Daoy (cell line): ENCODE measurements at places on chromosomes 11 and 22.

DNA sequence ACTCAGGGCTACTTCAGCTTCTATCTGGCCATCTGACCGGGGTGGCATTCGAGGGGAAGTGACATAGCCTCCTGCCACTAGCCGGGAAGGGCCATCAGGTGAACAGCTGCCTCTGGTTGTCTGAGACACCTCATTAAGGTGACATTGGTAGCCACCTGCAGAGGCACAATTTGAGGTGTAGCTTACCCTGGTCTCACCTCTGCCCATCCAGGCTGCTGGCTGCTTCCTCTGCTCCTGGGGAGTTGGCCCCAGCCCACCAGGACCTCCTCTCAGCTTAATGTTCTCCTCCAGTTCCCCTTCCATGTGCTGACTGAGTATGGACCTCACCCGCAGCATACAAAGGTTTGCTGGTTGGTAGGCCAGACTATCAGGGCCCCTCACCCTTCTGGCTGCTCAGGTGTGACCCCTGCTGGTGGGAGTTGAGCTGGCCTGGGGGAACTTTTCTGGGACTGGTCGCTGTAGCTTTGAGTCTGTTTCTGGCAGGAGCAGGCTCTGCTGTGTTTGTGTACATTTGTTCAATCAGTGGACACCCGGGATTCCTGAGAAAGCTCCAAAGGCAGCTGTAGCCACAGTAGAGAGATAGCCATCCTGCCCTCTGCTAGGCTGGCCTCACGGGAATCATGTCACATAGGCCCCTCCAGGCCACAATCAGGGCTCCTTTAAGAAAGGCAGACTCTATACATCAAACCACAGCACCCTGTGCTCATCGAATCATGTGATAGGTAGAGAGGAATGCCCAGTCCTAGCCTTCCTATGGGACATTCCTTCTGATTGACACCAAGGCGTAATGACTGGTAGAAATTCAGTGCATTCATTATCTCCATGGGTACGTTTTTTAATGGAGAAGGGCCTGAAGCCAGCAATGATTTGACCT, 295.1 kb upstream of the PLET1 start:
- DNase-seq: peak; percentile 44

GRCh38 chr11:102733232-102733875, 8.6 kb upstream of the MMP8 start:
- peak; percentile 73 for DNase-seq

- no peak for DNase-seq
Measured at GRCh38 chr22:36191106-36191836, 10.3 kb downstream of the APOL4 start.

GRCh38 chr11:73465023-73465675, 89.0 kb downstream of the RELT start:
- no peak for DNase-seq

GRCh38 chr22:22546490-22546889, 12.6 kb downstream of the PRAME start:
- no peak for DNase-seq

- DNase-seq: no peak
Measured at GRCh38 chr22:25749420-25750169, 7.6 kb downstream of the MYO18B start.

DNA sequence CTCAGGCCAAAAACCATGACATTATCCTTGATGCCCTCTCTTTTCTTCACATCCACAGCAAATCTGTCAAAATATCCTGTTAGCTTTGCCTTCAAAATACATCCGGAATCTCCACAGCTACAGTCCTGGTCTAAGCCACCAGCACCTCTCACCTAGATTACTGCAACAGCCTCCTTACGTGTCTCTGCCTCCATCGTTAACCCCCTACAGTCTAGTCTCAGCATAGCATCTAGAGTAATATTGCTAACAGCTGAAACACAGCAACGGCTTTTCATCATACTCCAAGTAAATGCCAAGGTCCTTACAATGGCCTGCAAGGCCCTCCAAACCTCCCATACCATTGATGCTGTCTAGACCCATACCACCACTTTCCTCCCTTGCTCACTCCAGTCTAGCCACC, 4.4 kb downstream of the TSG101 start:
- DNase-seq: peak; percentile 2

- no peak for DNase-seq
Measured at GRCh38 chr11:93997741-93998140, 23.4 kb upstream of the HEPHL1 start.

GRCh38 chr11:96333191-96333719, 9.7 kb downstream of the MAML2 start:
- no peak for DNase-seq

DNA sequence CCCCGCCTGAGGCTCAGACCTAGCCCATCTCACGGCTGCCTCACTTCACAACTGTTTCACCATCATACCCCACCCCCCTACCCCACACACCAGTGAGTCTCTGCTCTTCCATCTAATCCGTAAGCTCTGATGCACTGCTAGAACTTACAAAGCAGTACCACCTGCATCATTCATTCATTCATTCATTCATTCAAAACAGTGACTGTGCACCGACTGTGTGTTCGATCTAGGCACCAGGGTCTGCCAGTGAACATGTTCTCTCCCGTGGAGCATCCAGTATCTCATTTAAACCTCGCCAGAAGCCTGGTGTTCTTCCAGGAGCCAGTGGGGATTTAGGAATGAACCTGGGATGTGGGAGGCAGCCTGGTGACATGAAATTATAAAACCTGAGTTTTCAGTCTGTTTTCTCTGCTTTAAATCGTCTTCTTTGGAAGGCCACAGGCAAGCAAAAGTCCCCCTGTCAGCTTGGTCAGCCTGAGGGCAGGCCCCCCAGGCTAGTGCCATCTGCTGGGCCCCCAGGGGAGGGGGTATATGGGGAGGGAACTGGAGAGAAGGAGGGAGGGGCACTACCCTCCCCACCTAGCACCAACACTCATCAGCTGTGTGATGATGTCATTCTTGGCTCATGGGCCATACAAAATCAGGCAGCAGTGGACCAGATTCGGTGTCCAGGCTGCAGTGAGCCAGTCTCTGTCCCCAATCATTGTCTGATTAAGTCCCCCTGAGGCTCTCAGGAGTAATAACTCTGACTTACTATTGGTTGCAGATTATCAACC, 18.4 kb downstream of the TMPRSS6 start:
- DNase-seq: no peak

GRCh38 chr11:3105791-3106735, 48.8 kb upstream of the CARS1 start:
- no peak for DNase-seq

DNA sequence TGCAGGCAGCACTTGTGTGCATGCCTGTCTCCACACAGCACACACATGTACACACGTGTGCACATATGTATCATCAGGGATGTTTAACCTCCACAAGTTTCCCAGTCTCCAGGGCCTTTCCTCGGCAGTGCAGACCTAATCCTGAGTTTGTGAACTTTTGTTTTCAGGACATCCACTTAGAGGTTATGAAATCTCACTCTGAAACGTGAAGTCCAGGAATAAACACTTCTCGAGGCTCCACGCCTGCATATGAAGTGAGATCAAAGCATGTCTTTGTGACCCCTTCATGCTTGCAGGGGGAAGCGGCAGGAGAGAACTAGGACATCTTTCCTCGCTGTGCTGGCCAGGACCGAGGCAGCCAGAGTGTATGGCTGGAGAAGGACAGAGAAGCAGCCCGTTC, 3.1 kb downstream of the SHISAL1 start:
- no peak for DNase-seq

DNA sequence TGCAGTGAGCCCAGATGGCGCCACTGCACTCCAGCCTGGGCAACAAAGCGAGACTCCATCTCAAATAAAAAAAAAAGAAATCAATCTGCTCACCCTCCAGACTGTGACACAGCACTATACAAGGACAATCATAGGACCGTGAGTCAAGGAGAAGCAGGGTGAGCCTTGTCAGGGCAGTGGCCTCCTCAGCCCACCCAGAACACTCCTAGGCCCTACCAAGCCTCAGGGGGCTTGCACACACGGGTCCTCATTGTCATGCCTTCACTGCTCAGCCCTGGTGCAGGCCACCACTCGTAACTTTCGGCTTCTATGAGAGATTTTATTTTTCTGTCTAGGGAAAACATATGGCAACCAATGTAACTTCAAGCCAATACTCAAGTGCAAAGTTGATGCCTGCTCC, 35.8 kb downstream of the DGCR2 start:
- DNase-seq: no peak

- DNase-seq: peak; percentile 87
Measured at GRCh38 chr22:43142880-43143562, at the start of gene MCAT. Gene MCAT, minus strand, starts transcription at chr22:43143398. Its CDS starts 50 bp downstream, at chr22:43143348.

- DNase-seq: no peak
Measured at GRCh38 chr11:123700772-123701171, 40.7 kb downstream of the ZNF202 start.

GRCh38 chr22:41739576-41739975, 40.3 kb downstream of the MEI1 start:
- no peak for DNase-seq

GRCh38 chr11:60875366-60876167, 8.2 kb downstream of the ZP1 start:
- DNase-seq: no peak

- no peak for DNase-seq
Measured at GRCh38 chr11:111699579-111700156, 66.5 kb downstream of the PPP2R1B start.

DNA sequence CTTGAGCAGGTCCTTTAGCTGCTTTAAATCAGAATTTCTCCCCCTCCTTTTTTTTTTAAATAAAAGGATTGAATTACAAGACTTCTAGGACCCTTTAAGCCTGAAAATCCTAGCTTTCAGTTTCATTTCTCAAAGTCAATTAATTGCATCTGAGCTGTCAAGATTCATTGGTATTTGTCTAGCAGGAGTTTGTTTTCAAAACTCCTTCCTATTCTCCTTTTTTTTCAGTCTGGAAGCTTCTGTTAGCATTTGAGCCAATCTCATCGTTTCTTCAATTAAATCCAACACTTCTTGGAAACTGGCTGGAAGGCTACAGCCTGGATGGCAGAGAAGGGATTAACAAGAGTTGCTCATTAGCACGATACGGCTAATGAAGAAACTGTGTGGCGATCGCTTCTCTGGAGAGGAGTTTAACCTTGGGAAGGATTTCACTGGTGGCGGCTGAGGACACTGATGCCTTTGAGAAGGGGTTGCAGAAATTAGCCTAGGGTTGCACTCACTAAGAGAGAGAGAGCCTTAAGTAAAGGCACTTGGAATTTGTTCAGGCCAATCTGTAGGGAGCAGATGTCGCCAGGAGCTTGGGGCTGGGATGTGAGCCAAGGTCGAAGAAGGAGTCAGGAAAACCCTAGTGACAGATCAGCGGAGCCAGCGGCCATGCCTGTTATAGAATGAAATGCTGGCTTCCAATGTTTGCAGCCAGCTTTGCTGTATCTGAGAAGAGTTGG, 43.8 kb upstream of the API5 start:
- DNase-seq: no peak

DNA sequence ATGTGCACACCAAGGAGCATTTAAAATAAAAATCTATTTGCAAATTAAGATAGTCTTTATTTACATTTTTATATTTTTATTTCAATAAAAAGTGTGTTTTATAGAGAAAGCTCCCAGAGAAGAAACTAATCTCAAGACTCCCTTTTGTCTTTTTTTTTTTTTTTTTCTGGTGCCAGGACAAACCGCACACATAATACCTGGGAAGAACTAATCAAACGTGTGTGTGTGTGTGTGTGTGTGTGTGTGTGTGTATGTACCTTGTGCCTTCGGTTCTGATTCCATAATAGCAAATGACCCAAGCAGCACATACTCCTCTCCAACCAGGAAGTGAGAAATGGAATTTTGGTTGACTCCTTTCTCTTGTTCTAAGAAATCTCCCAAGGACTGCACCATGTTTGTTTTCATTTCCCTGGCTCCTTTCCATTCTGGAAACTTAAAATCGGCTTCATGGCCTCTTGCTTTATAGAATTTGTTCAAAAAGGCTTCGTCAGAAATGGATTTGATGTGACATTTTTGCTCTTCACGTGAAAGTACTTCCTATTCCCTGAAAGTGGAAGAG, 65.3 kb downstream of the ST3GAL4 start:
- DNase-seq: no peak

DNA sequence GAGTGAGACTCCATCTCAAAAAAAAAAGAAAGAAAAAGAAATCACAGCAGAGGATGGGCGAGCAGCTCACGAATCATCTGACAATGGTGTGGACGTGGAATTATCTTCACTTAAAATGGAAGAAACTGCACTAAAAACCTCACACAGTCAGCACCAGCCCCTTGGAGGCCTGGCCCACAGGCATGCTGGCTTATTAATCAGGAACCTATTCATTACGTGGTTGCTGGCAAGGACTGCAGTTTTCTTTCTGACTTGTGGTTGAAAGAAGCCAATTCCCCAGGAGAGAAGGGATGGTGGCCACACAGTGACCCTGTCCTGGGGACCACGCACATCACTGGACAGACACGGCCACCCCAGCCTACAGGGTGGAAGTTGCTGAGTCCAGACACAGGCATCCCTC, 401.1 kb downstream of the CTTN start:
- DNase-seq: peak; percentile 20

DNA sequence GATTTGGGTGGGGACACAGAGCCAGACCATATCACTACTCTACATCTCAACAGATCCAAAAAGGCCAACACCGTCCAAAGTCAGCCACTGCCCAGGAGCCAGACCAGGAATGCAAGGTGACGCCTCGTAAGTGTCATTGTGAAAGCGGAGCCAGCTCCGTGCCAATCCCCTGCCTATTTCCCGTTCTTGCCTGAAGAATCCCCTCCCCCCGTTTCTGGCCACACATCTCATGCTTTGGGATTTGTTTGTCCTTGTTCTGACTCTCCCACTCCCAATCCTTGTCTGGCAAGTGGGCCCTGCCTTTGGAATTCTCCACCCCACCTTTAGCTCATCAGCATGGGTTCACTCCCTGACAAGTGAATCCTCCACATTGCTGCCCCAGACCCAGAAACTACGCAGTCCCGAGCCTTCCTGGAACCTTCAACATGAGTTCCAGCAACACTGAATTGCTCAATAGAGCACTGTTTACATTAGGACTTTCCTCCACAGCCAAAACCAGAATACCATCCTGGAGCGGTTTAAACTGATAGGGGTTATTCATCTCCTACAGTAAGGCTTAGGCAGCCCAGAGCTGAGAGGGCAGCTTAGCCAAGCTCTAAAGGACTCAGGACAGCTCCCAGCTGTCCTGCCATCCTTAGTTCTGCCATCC, 6.0 kb upstream of the SLC35C1 start:
- DNase-seq: no peak

GRCh38 chr11:100984668-100985067, 144.9 kb downstream of the PGR start:
- DNase-seq: no peak

GRCh38 chr11:34408580-34409172, 30.1 kb upstream of the CAT start:
- no peak for DNase-seq

DNA sequence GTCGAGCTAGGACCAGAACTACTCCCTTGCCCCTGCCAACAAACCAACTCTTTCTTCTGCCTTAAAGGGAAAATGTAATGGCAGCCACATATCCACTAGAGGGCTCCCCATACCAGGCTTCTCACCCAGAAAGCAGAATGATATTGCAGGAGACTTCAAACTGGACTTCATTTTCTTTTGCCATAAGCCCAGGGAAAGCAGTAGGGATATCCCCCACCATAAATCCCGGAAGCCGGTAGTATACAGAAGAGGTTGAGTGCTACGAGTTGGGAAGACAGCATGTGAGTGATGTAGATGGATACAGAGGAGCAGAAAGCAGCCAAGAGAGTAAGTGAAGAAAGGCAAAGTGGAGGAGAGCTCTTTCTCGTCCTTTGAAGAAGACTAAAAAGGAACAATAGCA, 12.1 kb downstream of the PLAAT5 start:
- DNase-seq: peak; percentile 58

- peak; percentile 48 for DNase-seq
Measured at GRCh38 chr22:25627271-25627852, 62.9 kb downstream of the GRK3 start.
